MM.1S (cell line): ENCODE measurements at places on chromosomes 3 and 15.

- no peaks in the 10 kb centered on the region for H3K4me1 ChIP-seq
- no peaks in the 10 kb centered on the region for H3K27me3 ChIP-seq
- H3K27ac ChIP-seq: no peak overlapping the region
- H3K4me3 ChIP-seq: no peak overlapping the region
- DNase-seq: no peak
These were observed 31.1 kb downstream of the RASGRP1 start for GRCh38 chr15:38533416-38533915.

DNA sequence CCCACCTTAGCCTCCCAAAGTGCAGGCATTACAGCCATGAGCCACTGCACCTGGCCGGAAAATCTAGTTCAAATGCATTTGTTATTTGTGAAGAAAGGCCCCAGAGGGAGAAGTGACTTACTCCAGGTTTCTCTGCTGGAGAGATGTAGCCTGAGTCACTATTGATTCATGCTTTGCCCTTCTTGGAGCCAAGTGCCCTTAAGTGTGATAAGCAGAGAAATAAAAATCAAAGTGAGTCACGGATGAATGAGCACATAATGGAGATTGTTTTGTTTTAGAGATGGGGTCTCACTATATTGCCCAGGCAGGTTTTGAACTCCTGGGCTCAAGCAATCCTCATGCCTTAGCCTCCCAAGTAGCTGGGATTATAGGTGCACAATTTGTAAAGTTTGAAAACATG is 33.1 kb downstream of the CDC25A start:
- H3K36me3 ChIP-seq: peaks cover 10% of the 10 kb centered on the region
- no peak overlapping the region for H3K4me3 ChIP-seq
- H3K4me1 ChIP-seq: no peaks in the 10 kb centered on the region
- no peak for DNase-seq
- no peaks in the 10 kb centered on the region for H3K27me3 ChIP-seq

DNA sequence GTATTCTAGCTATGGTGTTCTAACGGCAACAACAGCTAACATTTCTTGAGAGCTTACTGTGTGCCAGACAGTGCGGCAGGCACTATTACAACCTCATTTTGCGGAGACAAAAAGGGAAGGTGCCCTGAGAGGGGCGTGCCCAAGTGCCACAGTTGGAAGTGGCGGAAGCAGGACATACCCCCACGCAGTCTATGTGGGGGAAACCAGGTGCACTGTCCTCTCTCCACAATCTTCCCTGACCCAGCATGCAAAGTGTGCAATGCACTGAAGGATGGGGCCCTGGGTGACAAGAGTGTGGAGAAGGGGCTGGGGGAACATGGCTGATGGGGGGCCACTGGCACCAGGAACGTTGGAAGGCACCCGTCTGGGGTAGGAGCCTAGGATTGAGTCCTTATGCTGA is 8.6 kb downstream of the ANP32A start:
- H3K27me3 ChIP-seq: no peaks in the 10 kb centered on the region
- peaks cover 6% of the 10 kb centered on the region; the same call in 1 of the 2 replicates for H3K36me3 ChIP-seq
- peaks cover 15% of the 10 kb centered on the region for H3K4me1 ChIP-seq
- H3K27ac ChIP-seq: no peak overlapping the region
- no peak overlapping the region for H3K4me3 ChIP-seq
- DNase-seq: no peak

GRCh38 chr3:13420045-13420830 is at the start of gene NUP210:
Gene NUP210, minus strand, starts transcription at chr3:13420322. Its CDS starts 96 bp downstream, at chr3:13420226.
- no peaks in the 10 kb centered on the region for H3K36me3 ChIP-seq
- H3K27ac ChIP-seq: peak within 1 kb of the TSS; percentile 100
- H3K4me3 ChIP-seq: peak within 1 kb of the TSS; percentile 95
- H3K27me3 ChIP-seq: no peaks in the 10 kb centered on the region
- H3K4me1 ChIP-seq: peaks cover 45% of the 10 kb centered on the region

DNA sequence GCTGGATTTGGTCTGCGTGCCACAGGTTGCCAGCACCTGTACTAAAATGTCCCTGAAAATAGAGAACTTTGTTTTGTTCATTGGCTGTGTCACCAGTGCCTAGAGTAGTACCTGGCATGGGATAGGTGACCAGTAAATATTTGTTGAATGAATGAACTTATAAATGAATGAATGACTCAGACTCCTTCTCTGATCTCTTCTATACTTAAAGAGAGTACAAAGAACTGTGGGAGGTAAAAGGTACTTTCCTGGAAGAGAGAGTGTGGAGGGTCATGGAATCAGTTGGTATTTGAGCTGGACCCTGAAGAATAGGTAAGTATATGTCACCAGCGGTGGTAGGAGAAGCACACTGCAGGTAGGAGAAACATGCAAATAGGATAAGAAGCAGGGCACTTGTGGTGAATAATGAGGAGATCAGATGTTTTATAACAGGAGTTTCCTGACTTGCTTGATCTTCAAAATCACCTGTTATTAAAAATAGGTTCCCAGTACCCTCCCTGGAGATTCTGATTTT is 149.4 kb downstream of the LPP start:
- no peak overlapping the region for H3K4me3 ChIP-seq
- no peaks in the 10 kb centered on the region for H3K36me3 ChIP-seq
- no peaks in the 10 kb centered on the region for H3K4me1 ChIP-seq
- H3K27me3 ChIP-seq: peaks cover 40% of the 10 kb centered on the region
- no peak for DNase-seq
- H3K27ac ChIP-seq: no peak overlapping the region

DNA sequence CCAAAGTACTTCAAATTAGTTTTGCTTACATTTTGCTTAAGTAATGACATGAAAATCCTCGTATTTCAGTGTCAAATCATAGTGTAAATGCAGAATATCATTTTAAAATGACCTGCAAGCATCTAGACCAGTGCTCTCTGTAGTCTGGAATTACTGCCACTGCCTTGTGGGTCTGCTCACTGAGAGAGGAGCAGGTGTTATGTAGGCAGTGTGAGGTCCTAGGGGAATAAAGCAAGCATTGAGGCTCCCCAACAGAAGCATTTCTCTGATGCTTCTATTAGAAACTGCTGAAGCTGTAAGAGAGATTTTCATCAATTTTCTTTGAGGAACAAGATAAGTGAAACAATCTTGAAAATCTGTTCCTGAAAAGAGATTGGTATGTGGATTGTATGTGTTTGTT is 253.2 kb downstream of the BBX start:
- no peak overlapping the region for H3K27ac ChIP-seq
- no peaks in the 10 kb centered on the region for H3K36me3 ChIP-seq
- H3K27me3 ChIP-seq: no peaks in the 10 kb centered on the region
- no peak for DNase-seq

GRCh38 chr3:24388611-24389010 is 106.0 kb downstream of the THRB start:
- H3K27ac ChIP-seq: no peak overlapping the region
- no peak overlapping the region for H3K4me3 ChIP-seq
- no peaks in the 10 kb centered on the region for H3K4me1 ChIP-seq

- no peaks in the 10 kb centered on the region for H3K27me3 ChIP-seq
- no peak overlapping the region for H3K27ac ChIP-seq
These were observed 12.2 kb downstream of the H1-8 start for GRCh38 chr3:129555153-129555550.

GRCh38 chr3:23129817-23130216 is 73.3 kb upstream of the UBE2E2 start:
- H3K27me3 ChIP-seq: no peaks in the 10 kb centered on the region
- peak; percentile 59 for DNase-seq
- 0 out of 2 replicates have a peak, but pooled peaks cover 6% of the 10 kb centered on the region for H3K4me1 ChIP-seq
- no peaks in the 10 kb centered on the region for H3K36me3 ChIP-seq
- H3K4me3 ChIP-seq: peak overlapping the region; percentile 38; the same call in 1 of the 2 replicates

GRCh38 chr15:66901336-66902100 is 163.9 kb upstream of the SMAD3 start:
- H3K4me1 ChIP-seq: no peaks in the 10 kb centered on the region
- DNase-seq: no peak
- H3K27ac ChIP-seq: no peak overlapping the region
- no peaks in the 10 kb centered on the region for H3K36me3 ChIP-seq
- no peak overlapping the region for H3K4me3 ChIP-seq

- H3K27ac ChIP-seq: no peak overlapping the region
- H3K4me3 ChIP-seq: no peak overlapping the region
- H3K27me3 ChIP-seq: no peaks in the 10 kb centered on the region
- H3K36me3 ChIP-seq: no peaks in the 10 kb centered on the region
- no peak for DNase-seq
These were observed 25.9 kb downstream of the ADGRG7 start for GRCh38 chr3:100635273-100635701.

DNA sequence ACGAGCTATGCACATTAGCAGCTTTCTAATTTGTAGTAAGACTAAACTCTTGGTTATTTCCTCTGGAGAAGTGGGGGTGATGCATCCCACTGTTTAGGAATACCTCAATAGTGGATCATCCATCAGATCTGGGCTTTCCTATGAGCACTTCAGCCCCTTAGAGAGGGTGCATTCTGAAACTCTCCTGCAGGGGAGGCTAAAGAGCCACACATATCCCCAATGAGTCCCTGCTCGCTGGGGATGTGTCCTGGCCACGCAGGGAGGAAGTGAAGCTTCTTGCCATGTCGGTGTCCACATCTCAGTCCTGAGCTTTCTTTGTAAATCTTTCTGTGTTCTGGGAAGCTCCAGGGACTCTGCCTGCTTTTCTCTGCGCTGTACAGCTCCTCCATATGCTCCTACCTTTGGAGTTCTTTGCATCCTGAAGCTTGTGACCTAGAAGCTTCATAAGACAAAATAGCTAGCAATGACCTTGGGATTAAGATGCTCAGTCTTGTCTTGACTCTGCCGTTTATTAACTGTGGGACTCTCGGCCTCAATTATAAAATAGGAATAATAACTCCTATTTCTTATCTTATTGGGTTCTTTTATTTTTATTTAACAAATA is 28.3 kb upstream of the MASP1 start:
- H3K36me3 ChIP-seq: no peaks in the 10 kb centered on the region
- H3K4me1 ChIP-seq: peaks cover 4% of the 10 kb centered on the region
- no peak overlapping the region for H3K27ac ChIP-seq
- no peaks in the 10 kb centered on the region for H3K27me3 ChIP-seq

DNA sequence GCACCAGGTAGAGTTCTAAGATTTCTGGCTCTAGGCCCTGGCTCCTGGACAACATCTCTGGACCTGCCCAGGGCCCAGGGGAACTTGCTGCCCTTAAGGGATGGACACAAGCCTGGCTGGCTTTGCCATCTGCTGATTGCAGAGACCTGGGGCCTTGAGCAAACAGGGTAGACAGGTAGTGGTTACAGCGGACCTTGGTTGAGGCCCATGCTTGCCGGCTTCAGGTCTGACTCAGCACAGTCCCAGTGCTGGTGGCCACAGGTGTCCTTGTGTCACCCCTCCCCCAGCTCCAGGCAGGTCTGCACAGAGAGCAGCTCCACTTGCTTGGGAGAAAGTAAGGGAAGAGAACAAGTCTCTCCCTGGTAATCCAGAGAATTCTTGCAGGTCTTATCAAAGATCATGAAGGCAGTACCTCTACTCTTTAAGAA is 15.9 kb upstream of the ACTL6A start:
- peak overlapping the region; percentile 17; the same call in 1 of the 2 replicates for H3K27ac ChIP-seq
- H3K36me3 ChIP-seq: no peaks in the 10 kb centered on the region
- peak; percentile 69 for DNase-seq
- H3K4me3 ChIP-seq: no peak overlapping the region

- H3K4me1 ChIP-seq: no peaks in the 10 kb centered on the region
- no peaks in the 10 kb centered on the region for H3K27me3 ChIP-seq
- no peak overlapping the region for H3K27ac ChIP-seq
- H3K36me3 ChIP-seq: no peaks in the 10 kb centered on the region
- no peak overlapping the region for H3K4me3 ChIP-seq
These were observed 163.6 kb downstream of the CTNNB1 start for GRCh38 chr3:41362638-41363559.
